ENCODE measurements at places on chromosomes 5 and 9.

DNA sequence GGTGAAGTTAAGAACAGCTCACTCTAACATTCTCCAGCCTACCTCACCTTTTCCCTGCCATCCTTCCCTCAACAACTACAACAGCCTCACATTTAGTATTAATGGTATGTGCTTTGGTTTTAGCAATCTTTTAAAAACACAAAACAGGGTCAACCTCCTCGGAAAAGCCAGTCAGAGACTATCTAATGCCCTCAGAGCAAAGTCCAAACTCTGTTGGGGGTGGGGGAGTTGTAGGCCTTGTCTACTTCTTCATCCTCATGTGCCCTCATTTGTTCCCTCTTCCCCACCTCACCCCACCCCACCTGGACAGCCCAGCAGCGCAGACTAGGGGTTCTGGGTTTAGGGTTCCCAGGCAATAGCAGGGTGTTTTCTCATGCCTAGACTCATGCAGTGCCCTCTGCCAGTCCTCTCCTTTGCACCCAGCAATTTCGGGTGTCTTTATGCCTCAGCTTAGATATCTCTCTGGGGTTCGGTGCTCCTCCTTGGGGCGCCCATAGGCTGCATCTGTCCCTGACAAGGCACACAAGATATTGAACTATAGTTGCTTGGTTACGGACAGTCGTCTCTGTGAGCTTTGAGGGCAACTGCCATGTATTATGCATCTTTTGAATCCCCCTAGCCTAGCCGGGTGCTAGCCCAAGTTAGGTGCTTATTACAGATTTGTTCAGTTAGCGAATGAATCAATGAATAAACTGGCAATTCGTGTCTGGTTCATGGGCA is 762 bp upstream of the TCOF1 start:
- DNase-seq, result no peak

DNA sequence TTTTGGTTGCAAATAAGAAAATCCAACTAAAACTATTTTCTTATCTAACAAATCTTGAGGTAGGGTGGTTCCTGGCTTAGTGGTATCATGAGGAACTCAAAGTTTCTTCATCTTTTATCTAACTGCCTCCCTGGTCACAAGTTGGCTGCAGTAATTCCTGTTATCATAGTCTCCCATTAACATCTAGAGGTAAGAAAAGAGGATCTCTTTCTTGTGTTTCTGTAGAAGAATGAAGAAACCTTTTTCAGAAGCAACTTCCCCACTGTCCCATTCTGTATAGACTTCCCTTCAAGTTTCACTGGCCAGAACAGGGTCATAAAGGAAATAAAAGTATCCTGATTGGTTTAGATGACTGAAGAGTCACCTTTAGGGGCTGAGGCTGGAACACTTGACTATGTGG is 81.8 kb upstream of the ELL2 start:
- DNase-seq, result no peak

DNA sequence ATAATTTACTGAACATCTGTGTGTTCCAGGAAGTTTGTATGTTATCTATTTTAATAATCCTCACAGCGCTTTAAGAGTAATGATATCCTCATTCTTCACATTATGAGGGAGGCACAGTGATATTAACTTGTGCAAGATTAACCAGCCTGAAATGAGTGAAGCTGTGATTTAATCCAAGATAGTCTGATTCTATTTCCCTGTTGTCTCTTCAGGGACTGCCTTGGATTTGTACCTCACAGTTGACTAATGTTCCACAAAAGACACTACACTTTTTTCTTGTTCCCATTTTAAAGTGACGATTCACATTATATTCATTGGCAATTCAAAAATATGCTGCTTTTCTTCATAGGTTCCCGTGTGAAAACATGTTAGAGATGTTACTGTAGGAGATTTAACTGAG is 125.3 kb upstream of the GNA14 start:
- DNase-seq, result no peak

DNA sequence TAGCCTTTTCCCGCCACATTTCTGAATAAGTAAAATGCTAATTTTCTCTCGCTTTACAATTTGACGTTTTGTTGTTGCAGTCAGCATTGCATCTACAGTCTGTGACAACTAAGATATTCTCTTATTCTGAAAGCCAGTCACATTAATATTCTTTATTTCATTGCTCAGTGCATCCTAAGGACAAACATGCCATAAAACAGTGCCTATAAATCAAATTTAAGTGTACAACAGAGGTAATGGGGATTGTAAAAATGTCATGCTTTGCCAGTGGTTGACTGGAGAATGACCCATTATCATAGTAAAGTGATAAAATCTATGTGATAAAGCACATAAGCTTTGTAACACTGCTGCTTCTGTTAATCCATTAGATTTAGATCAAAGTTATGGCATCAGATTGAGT is 1850.0 kb upstream of the ACO1 start:
- no peak for DNase-seq

GRCh38 chr5:142152384-142152732 is 43.8 kb downstream of the NDFIP1 start:
- DNase-seq, result no peak

All from stimulated activated naive CD4-positive, alpha-beta T cell (primary cell).